ENCODE measurements at places on chromosomes 13 and 19.

DNA sequence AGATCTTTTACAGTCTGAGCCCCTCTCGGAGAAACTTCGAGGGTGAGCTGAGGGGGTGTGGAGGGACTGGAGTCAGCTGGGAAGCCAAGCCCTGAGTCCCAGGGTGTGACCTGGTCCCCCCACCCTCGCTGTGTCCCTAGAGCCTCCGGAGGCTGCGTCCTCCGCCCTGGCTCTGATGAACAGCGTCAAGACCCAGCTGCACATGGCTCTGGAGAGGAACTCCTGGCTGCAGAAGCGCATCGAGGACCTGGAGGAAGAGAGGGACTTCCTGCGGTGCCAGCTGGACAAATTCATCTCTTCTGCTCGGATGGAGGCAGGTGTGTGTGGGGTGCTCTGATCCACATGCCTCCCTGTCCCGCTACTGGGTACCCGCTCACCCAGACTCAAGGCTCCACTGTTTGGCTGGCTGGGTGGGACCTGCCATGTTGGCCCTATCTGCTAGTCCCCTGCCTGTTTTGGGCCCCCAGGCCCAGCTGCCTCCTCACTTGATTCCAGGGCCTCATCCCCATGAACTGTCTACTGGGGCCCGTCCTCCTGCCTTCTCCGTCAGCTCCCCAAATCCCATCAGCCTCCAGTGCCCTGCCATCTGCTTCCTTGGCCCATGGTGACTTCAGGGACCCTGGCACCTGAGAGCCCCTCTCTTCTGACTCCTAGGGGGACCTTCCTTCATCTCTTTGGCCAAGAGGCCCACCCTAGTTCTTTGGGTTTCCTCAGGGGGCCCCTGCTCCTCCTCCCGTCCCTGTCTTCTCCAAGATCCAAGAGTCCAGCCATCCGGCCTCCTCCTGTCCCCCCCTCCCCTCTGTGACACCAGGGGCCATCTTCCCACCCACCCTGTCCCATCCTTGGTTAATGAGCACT lies 1.5 kb downstream of the CCDC106 start:
- no peak for ATAC-seq

- no peak for ATAC-seq
Observed at GRCh38 chr13:110448230-110448629, 113.3 kb downstream of the RAB20 start.

DNA sequence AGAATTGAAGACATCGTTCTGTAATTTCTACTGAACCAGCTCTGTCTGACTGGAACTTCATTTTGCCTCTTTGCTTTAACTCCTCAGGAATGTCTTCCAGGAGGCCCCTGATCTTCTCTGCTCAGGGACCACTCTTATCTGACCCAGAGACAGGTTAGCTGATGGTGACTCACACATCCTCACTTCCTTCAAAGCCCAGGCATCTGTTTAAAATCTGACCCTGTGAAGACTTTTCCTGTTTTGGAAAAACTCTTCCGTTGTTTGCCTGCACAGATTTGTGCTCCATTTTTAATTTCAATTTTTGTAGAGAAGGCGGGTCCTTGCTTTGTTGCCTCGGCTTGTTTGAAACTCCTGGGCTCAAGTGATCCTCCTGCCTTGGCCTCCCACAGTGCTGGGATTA lies 1.6 kb downstream of the ARL11 start:
- ATAC-seq = no peak

DNA sequence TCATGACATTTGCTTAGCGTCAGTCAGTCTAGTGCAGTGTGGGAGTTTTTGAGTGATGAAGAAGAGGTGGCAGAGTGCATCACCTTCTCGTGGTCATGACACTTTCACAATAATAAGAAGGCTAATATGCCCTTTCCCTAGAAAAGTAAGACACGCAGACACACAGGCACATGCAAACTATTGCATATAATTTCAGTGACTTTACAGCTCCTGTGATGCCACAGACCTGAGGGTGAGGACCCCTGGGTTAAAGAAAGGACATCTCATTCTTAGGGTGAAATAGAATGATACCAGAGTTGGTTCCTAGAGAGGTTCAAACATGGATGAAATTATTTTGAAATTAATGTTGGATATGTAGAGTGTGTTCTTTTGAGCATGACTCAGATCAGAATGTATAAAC lies 300.3 kb downstream of the GPC5 start:
- ATAC-seq = no peak

- no peak for ATAC-seq
Observed at GRCh38 chr19:35220315-35220921, 8.1 kb downstream of the FAM187B start.

DNA sequence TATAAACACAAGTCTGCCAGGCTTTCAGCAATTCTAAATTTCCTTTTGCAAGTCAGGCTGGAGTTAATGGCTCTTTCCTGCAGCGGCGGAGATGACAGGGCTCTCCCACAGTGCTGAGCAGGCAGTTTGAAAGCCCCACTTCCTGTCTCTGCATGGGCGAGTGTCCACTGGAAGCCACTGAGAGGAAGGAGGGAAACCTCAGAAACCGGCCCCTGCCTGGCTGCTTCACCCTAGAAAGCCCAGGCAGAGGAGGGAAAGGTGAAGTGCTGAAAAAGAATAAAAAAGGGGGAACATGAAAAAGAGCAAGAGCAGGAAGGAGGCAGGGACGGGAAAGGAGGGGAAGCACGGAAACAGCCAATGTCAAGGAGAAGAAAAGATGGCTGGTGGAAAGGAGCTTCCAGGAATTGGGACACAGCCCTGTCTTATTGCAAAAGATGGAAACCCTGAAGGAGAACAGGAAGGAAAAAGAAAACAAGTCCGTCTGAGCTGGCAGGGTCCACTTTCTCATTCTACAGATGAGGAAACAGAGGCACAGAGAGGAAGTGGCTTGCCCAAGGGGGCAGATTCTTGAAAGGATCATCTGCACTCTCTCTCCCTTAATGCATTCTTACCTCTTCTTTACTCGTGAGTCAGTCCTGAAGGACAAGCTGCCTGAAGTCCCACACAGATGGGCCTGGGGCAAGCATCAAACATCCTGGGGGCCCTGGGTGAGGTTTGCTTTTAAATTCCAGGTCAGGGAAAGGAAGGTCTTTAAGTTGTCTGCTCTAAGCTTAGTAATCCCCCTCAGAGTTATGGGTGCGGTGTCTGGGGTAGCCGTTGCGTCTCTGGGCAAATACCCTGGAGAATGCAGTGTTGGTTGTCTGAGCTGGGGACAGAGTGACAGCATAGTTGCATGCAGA lies 38.8 kb upstream of the ALOX5AP start:
- no peak for ATAC-seq

- no peak for ATAC-seq
Observed at GRCh38 chr19:31105761-31106160, 243.5 kb downstream of the TSHZ3 start.

GRCh38 chr19:34309368-34310138 lies 55.2 kb downstream of the GARRE1 start:
- no peak for ATAC-seq

GRCh38 chr19:33811736-33812387 lies 15.2 kb downstream of the KCTD15 start:
- no peak for ATAC-seq

DNA sequence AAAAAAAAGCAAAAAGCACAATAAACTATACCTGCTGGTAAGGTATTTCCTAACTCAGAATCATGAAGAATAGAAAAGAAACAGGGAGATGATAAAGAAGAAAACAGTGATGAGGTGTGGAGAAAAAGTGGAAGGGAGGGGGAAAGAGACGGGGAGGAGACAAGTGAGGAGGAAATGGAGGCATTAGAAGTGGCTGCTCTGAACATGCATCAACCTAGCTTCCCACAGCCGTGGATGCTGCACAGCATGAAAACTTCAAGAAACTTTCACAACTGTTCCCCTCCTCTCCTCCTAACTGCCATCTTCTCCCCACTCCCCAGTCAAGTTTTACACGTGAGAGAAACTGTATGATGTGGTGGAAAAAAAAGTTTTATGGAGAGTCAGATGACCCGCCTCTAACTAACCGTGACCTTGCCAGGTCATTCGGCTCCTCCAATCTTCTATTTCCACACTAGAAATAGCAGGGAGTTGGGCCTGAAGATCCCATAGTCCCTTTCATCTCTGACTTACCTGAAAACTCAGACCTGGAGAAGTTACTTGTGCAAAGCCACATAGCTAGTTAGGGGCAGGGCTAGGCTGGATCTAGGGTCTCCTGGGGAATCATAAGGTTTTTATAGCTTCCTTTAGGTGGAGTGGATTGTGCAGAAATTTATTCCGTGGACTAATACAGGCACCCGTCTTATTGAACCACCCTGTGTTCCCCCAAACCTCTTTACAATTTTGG lies 461.9 kb downstream of the KLF5 start:
- ATAC-seq = no peak

- ATAC-seq = no peak
Observed at GRCh38 chr19:48925240-48925843, 8.2 kb upstream of the DHDH start.

All from stimulated activated memory B cell treated with anti-CD40 and anti-IgM and Interleukin-4, amounts not matched to agents 10 μg/mL and 1 μg/mL and 100 μg/mL, for 72 hours (primary cell).